ENCODE measurements at places on chromosomes 3 and 15. TPM values are rescaled to one million over a fixed set of nuclear protein-coding genes. Genes with fewer than 3 reads are reported as not detected.

Gene IMPDH2
- total RNA-seq = 149 TPM

Gene TM4SF4
- 0.34 TPM for total RNA-seq

Gene BCL6
- total RNA-seq = 1.3 TPM

Gene TUSC2
- 23.8 TPM for total RNA-seq

Data from dermis lymphatic vessel endothelial cell (primary cell).